ENCODE measurements at places on chromosomes 2 and 18.

GRCh38 chr2:218833023-218833609 is 1.5 kb upstream of the PRKAG3 start:
- DNase-seq = no peak

- no peak for DNase-seq
Measured at GRCh38 chr2:134917360-134917865, 1.2 kb upstream of the CCNT2 start.

DNA sequence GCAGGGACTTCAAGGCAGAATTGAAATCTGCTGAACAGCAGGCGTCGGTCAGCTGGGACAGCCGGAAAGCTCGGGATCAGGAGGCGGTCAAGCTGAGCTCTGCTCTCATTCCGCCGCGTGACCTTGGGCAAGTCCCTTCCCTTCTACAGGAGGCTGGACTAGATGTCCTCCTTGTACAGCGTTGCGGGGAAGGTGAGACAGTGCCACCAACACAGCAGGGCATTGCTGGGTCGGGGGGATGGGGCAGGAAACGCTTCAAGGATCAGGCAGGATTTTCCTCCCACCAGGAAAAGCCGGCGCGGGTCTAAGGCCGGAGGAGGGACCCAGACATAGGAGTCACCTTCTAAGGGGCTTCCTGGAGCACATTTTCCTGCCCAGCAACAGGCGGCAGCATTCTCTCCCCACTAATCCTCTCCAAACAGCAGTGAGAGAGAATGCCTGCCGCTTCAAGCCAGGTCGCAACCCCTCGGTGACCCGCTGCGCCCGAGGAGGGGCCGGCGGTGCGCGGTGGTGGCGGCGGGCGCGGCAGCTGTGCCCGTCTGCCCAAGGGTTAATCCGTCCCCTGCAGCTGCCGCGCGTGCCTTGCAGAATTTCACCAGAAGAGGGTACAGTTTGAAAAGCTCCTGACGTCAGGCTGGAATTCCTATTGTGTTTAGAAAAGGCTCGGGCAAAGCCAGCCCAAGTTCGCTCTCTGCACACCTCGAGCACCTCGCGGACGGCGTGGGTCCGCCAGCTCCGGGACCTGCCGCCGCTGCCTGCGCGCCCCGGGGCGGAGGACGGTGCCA is at the start of gene KCNF1:
KCNF1 (plus strand) TSS at position 644 of the 785 bp plus-strand sequence. CDS start 493 bp downstream, outside the sequence.
- DNase-seq = no peak

- no peak for DNase-seq
Measured at GRCh38 chr18:23835506-23835905, 146.3 kb downstream of the LAMA3 start.

- no peak for DNase-seq
Measured at GRCh38 chr18:36829362-36830157, 633 bp downstream of the KIAA1328 start.

- DNase-seq = no peak
Measured at GRCh38 chr2:147511491-147511948, 333.3 kb upstream of the ACVR2A start.

- no peak for DNase-seq
Measured at GRCh38 chr2:86818957-86819356, 28.2 kb upstream of the CD8A start.

DNA sequence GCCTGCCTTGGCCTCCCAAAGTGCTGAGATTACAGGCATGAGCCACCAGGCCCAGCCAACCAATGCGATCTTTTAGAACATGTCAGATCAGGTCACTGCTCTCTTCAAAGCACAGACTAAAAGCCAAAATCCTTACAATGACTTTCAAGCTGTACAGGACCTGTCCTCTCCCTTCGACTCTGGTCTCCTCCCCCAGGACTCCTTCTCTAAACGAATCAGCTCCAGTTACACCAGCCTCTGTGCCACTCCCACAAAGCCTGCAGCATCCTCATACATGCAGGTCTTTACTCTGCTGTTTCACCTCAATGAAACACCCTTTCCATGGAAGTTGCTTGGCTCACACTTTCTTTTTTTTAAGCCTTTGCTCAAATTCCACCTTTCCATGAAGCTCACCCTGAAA is 436.0 kb downstream of the METTL4 start:
- DNase-seq = no peak

DNA sequence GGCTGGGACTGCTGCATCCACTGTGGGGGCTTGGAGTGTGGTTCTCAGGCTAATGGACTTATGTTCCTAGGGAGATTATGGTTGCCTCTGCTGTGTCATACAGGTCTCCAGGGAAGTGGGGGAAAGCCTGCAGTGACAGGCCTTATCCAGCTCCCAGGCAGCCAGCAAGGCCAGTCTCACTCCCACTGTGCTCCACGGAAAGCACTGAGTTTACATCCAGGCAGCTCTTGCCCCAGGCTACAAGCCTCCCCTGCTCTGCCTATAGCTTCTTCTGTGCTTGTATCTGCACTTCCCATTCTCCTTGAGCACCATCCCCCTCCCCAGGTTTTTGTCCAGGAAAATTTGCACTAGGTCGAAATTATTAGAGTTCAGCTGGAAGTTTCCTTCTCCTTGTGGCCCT is 231.9 kb downstream of the ZRANB3 start:
- DNase-seq = no peak

GRCh38 chr2:30371772-30372373 is 75.2 kb upstream of the LCLAT1 start:
- no peak for DNase-seq

GRCh38 chr2:236769981-236770671 is 200.5 kb downstream of the ACKR3 start:
- no peak for DNase-seq

DNA sequence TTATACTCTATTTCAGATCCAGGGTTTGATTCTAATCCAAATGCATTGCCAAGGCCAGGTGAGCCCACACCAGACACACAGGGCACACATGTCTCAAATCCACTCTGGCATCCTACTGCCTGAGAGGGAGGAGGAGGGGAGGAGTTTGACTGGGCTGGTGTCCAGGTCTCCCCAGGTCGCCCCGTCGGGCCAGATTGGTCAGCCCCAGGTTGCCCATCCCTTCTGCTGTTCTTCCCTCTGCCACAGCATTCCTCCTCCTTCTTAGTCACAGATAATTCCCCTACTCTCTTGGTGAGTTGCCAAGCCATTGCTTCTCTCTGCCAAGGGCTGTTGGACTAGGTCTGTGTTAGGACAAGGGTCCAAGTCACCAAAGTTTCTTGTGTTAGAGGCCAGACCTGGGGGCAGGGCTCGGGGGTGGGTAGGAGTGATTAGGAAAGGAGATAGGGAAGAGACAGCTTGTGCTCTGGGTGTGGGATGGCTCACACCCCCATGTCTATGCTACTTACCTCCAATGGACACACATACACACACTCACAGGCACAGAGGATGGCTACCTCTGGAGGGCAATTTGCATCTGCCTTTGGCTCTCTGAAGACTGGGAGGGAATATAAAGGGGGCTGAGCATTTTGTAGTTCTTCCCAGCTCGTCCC is 2.5 kb upstream of the EGR4 start:
- DNase-seq = no peak

DNA sequence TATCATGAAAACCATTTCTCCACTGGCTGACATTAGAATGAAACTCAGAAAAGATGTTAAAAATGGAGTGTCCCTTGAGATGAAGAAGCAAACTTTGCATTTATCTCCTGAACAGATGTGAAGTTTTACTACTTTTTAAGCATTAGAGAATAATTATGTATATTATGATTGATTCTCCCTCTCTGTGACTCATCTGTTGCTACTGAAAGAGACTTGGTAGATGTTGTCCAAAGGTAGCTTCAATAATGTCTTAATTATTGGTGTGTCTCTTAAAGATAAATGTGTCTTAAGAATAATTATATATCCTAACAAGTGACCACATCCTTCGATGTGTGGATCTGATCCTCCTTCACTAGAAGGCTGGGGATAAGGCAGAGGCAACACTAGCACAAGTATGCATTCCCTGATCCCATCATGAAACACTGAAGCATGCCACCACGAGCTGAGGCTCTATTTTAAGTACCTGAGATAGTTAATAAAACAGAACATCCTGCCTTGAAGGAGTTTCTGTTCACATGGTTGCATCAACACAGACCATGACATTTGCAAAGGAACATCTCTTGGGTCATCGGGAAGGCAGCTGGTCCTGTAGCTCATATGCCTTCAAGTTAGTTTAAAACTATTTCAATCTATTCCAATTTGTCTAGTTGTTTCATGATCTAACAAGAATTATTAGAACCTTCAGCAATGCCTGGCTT is 15.5 kb downstream of the RND3 start:
- DNase-seq = no peak

DNA sequence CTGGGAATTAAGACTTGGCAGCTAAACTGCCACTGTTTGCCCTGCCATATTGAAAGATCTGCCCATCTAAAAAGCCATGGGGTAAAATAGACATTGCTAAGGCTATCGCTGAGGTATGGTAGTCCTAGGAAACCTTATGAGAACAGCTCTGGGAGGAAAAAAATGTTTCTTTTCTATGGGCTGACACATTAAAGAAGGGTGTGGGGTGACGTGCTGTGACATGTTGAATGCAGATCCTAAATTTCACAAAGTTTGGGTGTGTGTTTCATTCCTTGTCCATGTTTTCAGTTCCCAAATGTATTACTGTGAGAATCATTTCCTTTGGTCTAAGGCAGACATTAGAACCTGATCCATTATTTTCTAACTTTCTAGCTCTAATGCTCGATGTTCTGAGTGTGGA is 766.4 kb downstream of the BCL11A start:
- DNase-seq = no peak

GRCh38 chr2:22855761-22856184 is 529.2 kb upstream of the KLHL29 start:
- DNase-seq = no peak

GRCh38 chr2:223225266-223225665 is 173.3 kb downstream of the KCNE4 start:
- no peak for DNase-seq

GRCh38 chr2:18612133-18612532 is 22.8 kb upstream of the NT5C1B start:
- no peak for DNase-seq

- no peak for DNase-seq
Measured at GRCh38 chr2:177413703-177414102, 21.1 kb downstream of the AGPS start.

GRCh38 chr2:34193164-34193563 is 594.1 kb upstream of the FAM98A start:
- DNase-seq = no peak

DNA sequence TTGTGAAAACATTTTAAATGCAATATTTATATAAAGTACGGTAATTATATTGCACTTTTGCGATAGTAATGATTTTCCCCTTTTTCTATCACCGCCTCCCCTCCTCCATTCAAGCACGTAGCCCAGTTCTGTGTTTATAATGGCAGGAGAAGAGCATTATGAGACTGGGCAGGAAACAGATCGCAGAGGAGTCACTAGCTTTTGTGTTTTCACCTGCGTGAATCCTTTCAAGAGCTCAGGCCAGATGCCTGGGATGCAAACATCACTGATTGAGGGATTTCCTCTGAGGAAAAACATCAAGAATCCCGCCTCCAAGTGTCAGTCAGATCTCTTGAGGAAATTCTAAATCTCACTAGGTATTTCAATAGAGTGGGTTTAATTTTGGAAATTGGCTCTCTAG is 178.4 kb upstream of the FN1 start:
- no peak for DNase-seq

DNA sequence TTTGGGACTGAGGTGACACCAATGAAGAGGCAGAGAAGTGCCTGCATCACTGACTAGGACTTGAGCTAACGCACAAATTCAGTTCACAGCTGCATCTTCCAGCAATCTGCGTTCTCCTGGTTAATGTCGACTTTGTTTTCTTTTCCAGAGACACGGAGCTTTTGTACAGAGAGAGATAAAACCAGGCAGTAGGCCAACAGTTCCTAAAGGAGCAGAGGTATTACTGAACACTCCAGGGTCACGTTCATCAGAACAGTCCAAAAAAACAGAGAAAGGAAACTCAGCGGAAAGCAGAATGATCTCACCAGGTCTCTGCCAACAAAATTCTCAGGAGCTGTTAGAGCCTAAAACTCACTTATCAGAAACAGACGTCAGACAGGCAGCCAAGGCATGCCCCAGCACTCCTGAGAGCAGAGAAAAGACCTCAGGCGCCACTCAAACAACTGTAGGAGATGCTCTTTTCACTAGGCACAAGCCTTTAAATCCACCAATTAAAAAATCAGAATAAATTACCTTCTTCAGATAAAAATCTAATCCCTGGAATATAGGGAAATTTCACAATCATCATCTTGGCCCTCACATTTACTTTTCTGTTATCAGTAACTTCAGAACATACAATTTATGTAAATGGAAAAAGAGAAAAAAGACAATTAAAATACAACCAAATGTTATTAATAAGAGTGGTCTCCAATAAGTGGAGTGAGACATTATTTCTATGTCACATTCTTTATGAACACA is 95.9 kb upstream of the SPTBN1 start:
- DNase-seq = no peak

GRCh38 chr2:1740716-1741589 is 3.4 kb downstream of the PXDN start:
- DNase-seq = no peak
